ENCODE measurements at places on chromosomes 3 and 15. TPM values are rescaled to one million over a fixed set of nuclear protein-coding genes. Genes with fewer than 3 reads are reported as not detected.

MEGF11 gene
- not detected for total RNA-seq

MFAP1 gene
- 24.2 TPM for total RNA-seq

SYNM gene
- 5.9 TPM for total RNA-seq

PLA2G4E gene
- total RNA-seq: not detected

KIF15 gene
- 19.8 TPM for total RNA-seq

P4HTM gene
- 25.5 TPM for total RNA-seq

CDCP1 gene
- 3.7 TPM for total RNA-seq

AQP9 gene
- not detected for total RNA-seq

OSTN gene
- not detected for total RNA-seq

TICRR gene
- total RNA-seq: 9.2 TPM

COX17 gene
- 39.3 TPM for total RNA-seq

C3orf85 gene
- total RNA-seq: not detected

WNT5A gene
- total RNA-seq: 0.07 TPM

KNSTRN gene
- total RNA-seq: 48.5 TPM

SPINK8 gene
- not detected for total RNA-seq

GRCh38 chr15:57957113-57957512 lies 108.4 kb downstream of the ALDH1A2 start:
- no peak for DNase-seq

GRCh38 chr15:60918234-60918959 lies 310.7 kb downstream of the RORA start:
- DNase-seq: no peak

- no peak for DNase-seq
Measured at GRCh38 chr15:82558502-82558901, 18.2 kb upstream of the RPS17 start.

GRCh38 chr3:72442759-72443158 lies 405.5 kb downstream of the SHQ1 start:
- no peak for DNase-seq

- no peak for DNase-seq
Measured at GRCh38 chr3:174321548-174321947, 537.6 kb upstream of the NAALADL2 start.

- no peak for DNase-seq
Measured at GRCh38 chr3:174858353-174858752, 781 bp upstream of the NAALADL2 start.

DNA sequence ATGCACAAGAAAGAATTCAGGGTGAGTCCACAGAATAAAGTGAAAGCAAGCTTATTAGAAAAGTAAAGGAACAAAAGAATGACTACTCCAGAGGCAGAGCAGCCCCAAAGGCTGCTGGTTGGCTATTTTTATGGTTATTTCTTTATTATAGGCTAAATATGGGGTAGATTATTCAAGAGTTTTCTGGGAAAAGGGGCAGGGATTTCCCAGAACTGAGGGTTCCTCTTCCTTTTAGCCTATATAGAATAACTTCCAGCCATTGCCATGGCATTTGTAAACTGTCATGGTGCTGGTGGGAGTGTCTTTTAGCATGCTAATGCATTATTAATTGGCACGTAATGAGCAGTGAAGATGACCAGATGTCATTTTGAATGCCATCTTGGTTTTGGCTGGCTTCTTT lies 13.6 kb downstream of the GLDN start:
- DNase-seq: no peak

- no peak for DNase-seq
Measured at GRCh38 chr3:187571701-187572100, 98.5 kb downstream of the SST start.

DNA sequence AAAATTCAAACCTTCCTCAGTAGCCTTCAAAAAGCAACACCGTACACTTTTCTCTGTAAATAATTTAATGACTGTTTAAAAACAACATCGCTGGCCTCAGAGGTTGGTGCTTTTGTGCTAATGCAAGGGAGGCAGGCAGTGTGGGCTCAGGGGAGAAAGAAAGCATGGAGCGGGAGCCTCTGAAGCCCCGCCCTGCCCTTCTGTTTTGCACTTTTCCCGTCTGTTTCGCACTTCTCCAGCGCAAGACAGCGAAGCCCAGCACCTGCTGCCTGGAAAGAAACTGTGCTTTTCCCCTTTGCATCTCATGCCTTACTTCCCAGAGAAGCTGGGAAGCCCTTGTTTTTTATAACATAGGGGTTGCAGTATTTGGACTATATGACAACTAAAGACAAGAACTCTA lies 23.1 kb downstream of the TRPM1 start:
- DNase-seq: no peak

GRCh38 chr3:5576277-5577011 lies 388.9 kb downstream of the EDEM1 start:
- DNase-seq: no peak

- DNase-seq: peak; percentile 44
Measured at GRCh38 chr3:107882881-107883280, 207.9 kb downstream of the CD47 start.

- no peak for DNase-seq
Measured at GRCh38 chr15:34799149-34800101, 4.1 kb upstream of the ACTC1 start.

- no peak for DNase-seq
Measured at GRCh38 chr3:153158961-153159735, 2.9 kb upstream of the RAP2B start.

DNA sequence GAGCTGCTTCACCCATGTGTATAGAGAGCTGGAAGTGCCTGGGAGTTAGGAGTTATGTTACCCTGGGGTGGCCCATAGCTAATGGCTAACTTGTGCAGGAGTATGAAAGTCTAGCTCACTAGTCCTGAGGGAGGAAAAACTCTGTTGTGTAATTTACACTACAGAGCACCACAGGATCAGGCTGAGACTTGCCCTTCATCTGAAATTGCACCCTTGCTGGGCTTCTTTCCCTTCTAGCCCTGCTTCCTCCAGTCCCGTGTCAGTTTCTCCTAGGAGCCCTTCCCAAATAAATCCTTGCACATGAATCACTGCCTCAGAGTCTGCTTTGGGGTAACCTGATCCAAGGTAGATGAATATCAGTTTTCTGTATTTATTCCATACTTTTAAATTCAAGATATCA lies 40.0 kb downstream of the CTXND1 start:
- no peak for DNase-seq

DNA sequence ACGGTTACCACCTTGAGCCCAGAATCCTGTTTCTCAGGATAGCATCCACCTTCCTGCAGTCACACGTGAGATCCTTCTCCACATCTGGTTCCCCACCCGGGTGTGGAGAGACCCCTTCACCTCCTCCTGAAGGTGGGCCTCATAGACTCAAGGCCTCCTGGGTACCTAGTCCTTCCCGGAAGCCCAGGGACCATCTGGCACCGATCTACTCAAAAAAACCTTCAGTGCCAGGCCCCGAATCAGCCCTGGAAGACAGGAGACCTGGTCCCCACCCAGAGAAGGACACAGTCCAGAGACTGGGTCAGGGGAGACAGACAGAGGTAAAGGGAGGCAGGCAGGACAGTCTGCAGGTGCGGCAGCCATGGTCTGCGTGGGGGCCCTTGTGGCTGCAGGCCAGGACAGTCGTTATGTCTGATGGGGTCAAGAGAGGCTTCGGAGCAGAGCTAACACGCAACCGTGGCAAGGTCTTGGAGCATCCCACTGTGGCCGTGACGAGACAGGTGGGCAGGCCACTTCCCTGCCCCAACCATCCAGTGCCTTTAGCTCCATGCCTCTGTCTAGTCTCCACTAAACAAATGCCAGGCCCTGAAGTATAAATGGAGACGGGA lies 112.2 kb upstream of the ABHD17C start:
- no peak for DNase-seq

- no peak for DNase-seq
Measured at GRCh38 chr3:177374323-177374722, 177.0 kb upstream of the TBL1XR1 start.

GRCh38 chr15:87944691-87945090 lies 311.8 kb downstream of the NTRK3 start:
- DNase-seq: no peak

DNA sequence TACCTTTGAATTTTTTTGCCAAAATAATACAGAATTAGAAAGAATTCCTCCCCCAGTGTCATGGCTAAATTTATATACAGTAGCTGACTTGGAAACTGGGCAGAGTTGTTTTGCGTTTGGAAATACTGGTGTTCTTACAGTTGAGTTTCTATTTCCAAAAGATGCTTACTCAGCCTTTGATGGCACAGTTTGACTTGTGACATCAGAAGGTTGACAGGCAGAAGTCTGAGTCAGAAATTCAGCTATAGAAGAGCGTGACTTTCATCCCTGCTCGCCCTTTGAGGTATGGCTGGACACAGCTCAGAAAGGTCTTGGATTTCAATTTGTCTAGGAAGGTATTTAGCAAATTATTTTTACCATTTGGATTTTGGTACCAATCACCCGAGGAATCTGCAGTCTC lies 175.8 kb downstream of the VGLL4 start:
- DNase-seq: no peak

- no peak for DNase-seq
Measured at GRCh38 chr3:191470545-191470944, 9.6 kb downstream of the PYDC2 start.

- DNase-seq: no peak
Measured at GRCh38 chr15:89226359-89227221, 5.2 kb upstream of the RLBP1 start.

DNA sequence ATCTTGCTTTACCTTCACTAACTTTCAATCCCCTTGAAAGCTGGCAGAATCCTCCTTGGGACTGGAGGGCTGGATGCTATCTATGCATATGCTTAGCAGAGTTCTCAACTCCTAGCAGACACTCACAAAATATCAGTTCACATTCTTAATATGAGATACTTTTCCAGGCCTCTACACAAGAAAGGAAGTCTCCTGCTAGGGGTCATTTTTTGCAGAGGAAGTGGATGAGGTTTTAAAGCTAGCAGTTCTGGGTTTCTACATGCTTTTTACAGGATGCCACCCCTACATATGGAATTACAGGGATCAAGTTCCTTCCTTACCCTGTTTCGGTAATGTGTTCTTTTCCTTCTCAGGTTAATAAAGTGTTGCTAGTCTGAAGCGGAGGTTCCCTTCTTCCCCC lies 206.3 kb upstream of the TP63 start:
- DNase-seq: no peak

DNA sequence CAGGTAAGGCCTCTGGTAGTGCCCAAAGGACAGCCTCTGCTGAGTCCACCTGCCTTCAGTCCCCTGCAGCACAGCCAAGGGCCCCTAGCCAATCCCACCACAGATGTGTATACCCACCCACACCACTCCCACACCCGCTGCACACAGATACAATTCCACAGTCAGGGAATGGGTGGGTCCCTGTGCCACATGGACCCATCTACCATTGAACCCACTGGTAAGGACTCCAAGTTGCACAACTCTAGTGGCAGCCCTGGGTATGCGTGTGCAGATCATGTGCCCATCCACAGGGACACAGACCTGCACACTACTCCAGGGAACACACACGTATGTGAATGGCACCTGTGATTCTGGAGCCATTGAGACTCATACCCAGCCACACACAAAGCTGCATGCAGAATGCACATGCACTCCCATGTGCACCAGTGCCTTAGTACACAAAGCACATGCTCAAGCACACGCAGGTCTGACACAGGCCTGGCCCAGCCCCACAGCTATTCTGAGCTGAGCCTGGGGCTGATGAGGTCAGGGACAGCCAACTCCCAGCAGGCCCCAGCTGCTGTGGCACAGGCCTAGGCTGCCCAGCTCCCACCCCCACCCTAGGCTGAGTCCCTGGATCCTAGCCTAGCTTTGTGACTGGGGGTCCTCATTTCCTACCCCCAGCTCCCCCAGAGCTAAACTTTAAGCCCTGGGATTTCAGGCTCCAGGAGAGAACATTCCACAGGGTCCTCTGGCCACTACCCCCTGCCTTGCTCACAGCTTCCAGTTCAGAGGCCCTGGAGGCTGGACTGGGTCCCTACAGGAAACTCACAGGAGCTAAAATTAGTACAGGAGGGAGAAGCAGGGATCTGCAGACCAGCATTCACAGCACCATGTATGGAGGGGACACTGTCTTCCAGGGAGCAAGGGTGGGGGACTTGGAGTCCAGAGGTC lies 2.7 kb upstream of the ALS2CL start:
- no peak for DNase-seq

DNA sequence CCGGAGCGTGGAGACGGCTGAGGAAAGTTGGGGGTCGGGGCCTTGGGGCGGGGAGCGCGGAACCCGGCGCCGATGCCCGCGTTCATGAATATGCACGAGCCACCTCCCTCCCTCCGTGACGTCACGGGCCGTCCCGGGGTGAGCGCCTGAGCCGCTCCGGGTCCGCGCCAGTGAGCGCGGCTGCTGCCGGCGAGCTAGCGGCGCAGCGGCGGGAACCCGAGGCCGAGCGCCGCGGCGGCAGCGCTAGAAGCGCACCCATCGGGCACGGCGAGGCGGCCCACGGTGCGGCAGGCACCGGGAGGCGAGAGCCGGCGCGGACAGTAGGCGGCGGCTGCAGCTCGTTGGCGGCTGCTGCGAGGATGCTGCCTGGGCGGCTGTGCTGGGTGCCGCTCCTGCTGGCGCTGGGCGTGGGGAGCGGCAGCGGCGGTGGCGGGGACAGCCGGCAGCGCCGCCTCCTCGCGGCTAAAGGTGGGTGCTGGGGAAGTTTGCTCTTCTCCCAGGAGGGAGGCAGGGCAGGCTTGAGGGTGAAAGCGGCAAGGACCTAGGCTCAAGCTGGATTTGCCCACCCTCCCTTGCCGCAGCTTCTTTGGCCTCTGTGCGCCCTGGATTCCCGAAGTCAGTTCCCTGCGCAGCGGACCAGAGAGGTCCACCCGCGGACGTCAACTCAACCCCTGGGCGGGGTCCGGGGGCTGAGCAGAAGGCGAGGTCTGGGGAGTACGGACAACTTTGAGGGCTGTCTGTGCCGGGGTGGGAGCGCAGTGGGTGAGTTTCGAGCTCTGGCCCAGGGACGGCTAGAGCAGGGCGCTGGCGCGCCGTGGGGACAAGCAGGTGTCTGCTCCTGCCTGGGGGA lies at the start of gene CLSTN2:
TSS of gene CLSTN2 (plus strand) at position 170 of the 850 bp plus-strand sequence.
- no peak for DNase-seq

DNA sequence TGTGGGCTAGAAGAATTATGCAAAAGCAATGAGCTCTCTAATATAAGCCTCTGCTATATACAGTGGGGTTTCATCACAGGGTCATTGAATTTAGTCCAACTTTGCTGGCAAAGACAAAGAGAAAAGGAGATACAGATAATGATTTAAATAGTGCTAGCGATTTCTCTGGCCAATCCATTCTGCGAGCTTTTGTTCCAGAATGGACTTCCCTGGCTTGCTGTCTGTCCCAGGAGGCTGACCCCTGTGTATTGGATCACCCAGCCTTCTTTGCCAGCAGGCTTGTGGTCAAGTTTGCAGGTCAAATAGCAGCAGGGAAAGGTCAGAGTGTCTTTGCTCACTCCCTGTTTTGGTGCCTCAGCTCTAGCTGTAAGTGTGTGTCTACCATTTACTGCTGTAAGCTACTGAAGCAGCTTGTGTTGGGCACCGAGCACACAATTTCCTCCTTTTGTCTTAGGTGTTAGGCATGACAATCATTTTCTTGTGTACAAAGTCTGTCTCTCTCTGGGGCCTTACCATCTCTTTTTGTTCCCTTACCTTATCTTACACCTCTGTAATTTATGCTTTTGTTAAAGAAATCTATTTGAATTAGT lies 55.7 kb downstream of the UNC13C start:
- no peak for DNase-seq

Data from pulmonary artery endothelial cell (primary cell).